Endothelial cell (in vitro differentiated cells): ENCODE measurements at places on chromosomes 11 and 22.

DNA sequence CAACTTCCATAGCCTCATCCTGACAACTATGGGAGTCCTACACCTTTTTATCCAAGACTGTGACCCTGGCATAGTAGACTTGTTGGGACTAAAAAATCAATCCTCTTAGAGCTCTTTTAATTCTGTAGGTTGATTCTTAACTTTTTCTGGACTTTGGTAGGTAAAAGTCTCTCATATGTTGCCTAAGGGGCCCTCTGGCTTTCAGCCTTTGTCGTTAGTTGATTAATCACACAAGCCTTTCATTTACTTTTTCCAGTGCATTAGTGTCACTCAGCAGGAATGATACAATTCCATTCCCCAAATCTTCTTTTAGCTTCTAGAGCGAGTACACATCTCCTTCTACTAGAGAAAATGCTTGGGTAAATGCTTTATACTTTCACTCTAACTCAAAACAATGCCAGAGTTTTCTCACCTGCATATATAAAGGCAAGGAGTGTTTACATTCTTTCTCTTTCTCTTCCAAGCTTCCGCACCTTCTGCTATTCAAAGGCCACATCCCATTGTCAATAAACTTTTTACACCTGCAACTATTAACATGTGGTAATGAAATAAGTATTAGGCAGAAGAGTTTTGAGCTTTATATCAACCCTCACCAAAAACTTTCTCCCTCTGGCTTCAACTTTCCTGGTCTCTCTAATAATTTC lies 516.6 kb downstream of the FAM181B start:
- DNase-seq = no peak

- no peak for DNase-seq
Observed at GRCh38 chr11:35623621-35624168, 5.4 kb downstream of the FJX1 start.

DNA sequence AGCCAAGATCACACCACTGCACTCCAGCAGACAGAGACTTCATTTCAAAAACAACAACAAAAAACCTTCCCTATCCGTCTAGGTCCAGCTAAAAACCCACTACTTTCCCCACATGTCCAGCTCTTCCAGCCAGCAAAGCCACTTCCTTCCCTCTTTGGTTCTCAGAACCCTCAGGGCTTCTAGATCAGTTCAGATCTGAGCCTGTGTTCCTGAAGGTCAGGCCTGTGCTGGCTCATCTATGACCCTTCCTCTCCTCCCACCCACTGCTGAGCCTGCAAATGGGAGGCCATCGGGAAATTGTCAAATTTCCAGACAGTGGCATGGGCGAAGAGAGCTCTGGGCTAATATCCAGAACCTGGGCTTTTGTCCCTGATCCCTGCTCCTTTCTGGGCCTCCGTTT lies 37.8 kb downstream of the SLCO2B1 start:
- no peak for DNase-seq

DNA sequence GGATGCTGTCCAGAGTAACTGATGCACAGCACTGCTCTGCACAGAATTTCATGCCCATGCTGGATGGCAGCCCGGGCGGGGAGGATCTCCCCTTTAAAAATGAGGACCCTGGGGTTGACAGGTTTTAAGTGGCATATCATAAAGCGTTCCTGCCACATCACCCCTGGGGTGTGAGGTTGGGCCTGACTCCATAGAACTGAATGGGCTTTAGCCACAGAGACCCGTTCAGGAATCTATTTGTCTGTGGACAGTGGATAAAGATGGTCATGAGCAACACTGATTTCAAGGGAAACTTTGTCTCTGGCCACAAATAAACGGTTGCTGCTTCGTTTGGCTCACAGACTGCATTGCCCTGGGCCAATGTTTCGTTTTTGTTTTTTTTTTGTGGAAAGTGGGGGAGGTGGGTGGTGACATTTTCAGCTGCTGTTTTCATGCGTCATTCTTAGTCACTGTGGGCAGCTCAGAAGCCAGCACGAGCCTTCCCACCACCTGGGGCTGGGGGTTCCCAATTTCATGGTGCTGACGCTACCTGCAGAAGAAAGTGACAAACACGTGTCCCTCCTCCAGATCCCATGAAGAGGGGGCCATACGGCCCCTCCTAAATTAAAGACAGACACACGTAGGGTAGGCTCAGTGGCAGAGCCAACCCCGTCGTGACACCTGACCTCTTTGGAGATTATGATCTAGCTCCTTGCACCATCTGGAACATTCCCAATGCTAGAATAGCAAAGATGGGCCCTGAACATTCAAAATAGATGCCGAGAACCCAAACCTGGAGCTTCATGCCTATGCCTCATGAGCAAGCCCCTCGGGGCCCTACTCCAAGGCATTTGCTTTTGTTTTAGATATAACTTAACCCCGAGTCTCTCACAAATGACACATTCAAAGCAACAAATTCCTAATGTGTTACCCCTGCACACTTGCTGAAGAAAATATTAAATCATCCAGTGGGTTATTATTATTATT lies 54.8 kb upstream of the PHF21B start:
- no peak for DNase-seq

- no peak for DNase-seq
Observed at GRCh38 chr11:128302425-128303186, 284.8 kb downstream of the ETS1 start.

DNA sequence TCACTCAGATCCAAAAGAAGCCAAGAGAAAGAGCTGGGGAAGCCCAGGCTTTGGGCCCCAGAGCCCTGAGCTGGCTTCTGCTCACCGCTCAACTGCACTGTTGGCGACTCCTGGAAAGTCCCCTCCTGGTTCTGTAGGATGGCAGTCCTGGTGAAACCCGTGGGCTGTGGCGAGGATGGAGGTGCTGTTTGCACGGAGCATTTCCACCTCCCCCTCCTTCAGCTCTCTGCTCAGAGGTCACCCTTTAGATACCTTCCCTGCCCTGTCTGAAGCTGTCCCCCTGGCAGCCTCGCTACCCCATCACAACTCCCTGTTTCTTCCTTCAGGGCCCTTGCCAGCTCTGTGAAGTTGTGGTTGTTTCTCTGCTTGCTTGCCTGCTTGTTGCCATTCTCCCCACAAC lies 97.8 kb downstream of the MYO18B start:
- no peak for DNase-seq

GRCh38 chr11:117071344-117071787 lies 26.9 kb downstream of the SIK3 start:
- no peak for DNase-seq

DNA sequence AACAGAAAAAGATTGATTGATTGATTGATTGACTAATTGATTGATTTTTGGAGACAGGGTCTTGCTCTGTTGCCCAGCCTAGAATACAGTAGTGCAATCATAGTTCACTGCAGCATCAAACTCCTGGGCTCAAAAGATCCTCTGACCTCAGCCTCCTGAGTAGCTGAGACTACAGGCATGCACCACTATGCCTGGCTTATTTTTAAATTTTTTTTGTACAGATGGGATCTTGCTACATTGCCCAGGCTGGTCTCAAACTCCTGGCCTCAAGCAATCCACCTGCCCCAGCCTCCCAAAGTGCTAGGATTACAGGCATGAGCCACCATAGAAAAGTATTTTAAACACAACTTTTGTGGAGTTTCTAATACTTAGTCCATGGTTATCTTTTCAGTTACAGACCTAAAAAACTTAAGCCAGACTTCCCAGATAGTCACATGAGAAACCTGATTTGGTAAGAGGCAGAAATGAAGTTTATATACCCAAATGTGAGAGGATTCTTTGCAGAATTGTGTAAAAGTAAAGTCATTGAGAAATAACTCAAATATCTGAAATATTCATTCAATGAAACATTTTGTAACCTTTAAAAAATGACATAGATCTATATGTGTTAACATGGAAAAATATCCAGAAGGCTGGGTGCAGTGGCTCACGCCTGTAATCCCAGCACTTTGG lies 186.5 kb downstream of the SWAP70 start:
- DNase-seq = no peak

DNA sequence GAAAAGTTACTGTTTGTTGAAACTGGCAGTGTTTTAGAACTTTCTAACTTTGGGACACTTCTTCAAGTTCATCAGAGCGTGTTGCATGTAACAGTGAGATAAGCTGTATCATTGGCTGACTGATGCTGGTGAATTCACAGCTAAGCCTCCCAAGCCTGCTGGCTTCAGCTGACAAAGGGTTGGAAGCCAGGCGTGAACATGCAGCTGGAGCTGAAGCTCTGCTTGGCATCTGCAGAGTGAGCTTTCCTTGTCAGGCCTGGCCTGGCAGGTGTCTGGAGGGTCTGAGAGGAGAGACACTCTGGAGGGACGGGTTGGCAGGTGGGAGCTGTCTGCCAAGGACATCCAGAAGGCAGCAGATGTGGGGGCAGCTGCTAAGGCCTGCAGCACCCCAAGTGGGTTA lies 1.5 kb downstream of the AMPD3 start:
- DNase-seq = no peak

DNA sequence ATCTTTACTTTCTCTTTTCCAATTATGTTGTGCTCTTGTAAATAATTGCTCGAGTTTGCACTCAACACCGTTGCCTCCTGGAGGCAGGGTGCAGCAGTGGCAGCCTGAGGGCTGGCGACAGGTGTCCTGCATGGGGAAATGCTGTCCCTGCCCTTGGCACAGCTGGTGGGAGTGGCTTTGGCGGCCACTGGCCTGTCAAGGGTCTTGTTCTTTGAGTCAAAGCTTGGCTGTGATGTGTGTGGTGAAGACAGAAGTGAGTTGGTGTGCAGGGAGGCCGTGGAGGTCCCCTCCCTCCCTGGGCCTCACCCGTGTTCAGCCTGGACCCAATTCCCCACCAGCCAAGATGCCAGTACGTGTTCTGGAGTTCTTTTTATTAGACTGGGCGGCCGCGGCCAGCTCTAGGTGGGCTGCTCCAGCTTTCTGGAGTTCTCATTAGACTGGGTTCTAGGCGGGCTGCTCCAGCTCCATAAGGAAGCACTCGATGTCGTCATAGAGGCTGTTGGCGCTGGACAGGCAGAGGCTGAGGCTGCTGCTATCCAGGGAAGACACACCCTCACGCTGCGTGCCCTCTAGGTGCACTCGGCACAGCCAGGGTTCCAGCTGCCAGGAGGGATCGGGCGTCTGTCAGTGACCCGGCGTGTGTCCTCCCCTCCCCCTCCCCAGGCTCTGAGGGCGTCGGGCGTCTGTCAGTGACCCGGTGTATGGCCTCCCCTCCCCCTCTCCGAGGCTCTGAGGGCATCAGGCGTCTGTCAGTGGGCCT lies 3.4 kb downstream of the IRF7 start:
- no peak for DNase-seq

DNA sequence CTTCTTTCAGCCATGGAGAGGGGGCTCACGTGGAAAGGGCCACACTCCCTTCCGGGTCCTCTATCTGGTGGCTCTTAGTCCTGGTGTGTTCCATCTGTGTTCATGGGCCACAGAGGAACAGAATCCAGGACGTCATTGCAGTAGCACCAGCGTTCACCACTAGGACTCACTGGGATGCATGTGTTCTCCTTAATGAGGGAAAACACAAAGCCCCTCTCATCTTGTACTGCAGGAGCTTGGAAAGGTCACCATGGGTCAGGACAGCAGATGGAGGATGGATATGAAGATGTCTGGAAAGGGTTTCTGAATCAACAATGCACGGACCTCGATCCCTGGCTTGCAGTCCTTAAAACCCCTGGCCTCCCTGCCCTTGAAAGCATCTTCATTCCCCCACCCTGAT lies 113.8 kb upstream of the THY1 start:
- DNase-seq = no peak

DNA sequence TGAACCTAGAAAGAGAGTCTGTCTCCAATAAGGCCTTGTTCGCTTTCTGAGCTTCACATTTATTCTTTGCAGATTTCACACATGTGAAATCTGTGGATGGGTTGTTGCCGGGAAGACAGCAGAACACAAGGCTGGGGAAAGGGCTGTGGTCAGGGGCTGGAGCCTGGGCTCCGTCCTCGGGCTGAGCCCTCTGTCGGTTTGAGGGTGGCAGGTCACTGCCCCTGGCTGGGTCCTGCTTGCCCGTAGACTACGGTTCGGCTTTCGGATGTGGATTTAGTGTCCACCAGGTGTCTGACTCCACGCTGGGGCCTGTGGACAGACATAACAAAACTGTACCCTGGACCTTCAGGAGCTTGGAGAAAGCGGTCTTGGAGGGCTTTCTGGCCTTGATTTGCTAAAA lies 117.0 kb upstream of the ALX4 start:
- DNase-seq = no peak

- no peak for DNase-seq
Observed at GRCh38 chr11:29389793-29390192, 627.0 kb downstream of the KCNA4 start.

- DNase-seq = no peak
Observed at GRCh38 chr11:96054870-96055705, 131.2 kb upstream of the MTMR2 start.

DNA sequence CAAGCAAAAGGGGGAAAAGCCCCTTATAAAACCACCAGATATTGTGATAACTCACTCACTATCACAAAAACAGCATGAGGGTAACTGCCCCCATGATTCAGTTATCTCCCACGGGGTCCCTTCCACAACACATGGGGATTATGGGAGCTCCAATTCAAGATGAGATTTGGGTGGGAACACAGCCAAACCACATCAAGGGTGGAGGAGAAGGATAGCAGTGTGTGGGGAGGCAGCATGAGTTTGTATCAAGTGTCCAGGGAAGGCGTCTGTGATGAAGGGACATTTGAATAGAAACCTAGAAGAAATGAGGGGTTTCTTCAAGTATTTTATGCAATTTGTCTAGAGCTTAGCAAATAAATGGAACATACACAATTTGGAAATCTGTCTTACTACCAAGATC lies 98.2 kb downstream of the SLC1A2 start:
- no peak for DNase-seq
